ENCODE measurements at places on chromosomes 3 and 15. TPM values are rescaled to one million over a fixed set of nuclear protein-coding genes. Genes with fewer than 3 reads are reported as not detected.

ZSCAN2 gene
- total RNA-seq: 12.8 TPM

CHST13 gene
- 0.31 TPM for total RNA-seq

GOLGA6L4 gene
- total RNA-seq: 8.0 TPM

CD200R1 gene
- total RNA-seq: 0.11 TPM

GSK3B gene
- total RNA-seq: 23.1 TPM

CILP gene
- total RNA-seq: 4.6 TPM
